Natural killer cell treated with Interleukin-12 subunit alpha and Interleukin-12 subunit beta and Interleukin-15 and Interleukin-18, amount 100 ng/mL, for 72 hours (primary cell): ENCODE measurements at places on chromosomes 11 and 22. TPM values are rescaled to one million over a fixed set of nuclear protein-coding genes. Genes with fewer than 3 reads are reported as not detected.

PATE2 gene
- total RNA-seq: 0.55 TPM

C22orf39 gene
- total RNA-seq: 27.6 TPM

OR52J3 gene
- not detected for total RNA-seq

TSKU gene
- not detected for total RNA-seq

SYT8 gene
- total RNA-seq: not detected

CEP126 gene
- total RNA-seq: 2.5 TPM

ENTHD1 gene
- not detected for total RNA-seq

GRIA4 gene
- not detected for total RNA-seq

ATG13 gene
- 93.9 TPM for total RNA-seq

SLC5A1 gene
- not detected for total RNA-seq

IFITM1 gene
- 71.0 TPM for total RNA-seq

POU2AF2 gene
- not detected for total RNA-seq

XKR3 gene
- not detected for total RNA-seq

OR10A5 gene
- total RNA-seq: not detected

DNA sequence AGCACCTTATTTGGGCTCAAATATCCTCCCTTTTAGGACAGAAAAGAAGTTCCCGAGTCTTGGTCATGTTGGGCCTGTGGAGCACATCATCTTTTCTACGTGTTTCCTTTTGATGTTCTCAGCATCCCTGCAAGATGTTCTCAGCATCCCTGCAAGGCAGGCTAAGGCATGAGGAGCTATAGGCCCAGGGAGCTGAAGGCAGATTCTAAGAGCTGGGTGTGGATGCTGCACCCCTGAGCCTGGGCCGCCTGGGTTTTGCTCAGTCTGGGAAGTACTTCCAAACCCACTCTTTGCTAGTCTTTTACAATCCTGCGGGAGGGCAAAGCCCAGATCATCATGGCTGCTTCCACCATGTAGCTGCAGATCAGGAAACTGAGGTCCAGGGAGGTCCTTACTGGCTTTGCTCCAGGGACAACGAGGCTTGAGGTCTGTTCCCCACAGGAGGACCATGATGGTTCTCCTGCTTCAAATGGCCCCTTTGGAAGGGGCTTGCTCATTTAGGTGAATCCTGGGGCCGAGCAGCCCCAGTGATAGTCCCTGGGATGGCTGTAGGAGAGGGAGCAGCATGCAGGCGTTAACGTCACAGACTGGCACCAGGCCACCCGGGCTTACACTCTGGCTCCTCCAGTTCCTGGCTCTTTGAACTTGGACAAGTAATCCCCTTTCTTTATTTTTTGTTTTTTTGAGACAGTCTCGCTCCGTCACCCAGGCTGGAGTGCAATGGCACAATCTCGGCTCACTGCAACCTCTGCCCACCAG, 10.6 kb downstream of the LRRC75B start:
- no peak for DNase-seq

DNA sequence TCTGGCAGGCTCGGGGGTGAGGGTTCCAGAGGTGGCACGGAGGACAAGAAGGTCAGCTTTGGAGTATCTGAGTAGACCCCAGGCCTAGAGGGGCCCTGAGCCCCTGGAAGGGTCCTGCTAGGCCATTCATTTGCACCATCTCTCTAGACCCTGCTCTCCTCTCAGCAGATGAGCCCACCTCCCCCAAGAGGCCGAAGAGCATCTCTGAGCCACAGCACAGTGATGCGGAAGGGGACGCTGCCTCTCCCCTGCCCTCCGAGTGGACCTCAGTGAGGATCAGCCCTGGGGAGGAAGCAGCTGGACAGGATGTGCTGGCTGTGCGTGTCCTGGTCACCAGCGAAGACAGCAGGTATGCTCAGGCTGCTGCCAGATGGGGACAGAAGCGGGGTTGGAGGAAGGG, 101.6 kb upstream of the PARVA start:
- DNase-seq: no peak

DNA sequence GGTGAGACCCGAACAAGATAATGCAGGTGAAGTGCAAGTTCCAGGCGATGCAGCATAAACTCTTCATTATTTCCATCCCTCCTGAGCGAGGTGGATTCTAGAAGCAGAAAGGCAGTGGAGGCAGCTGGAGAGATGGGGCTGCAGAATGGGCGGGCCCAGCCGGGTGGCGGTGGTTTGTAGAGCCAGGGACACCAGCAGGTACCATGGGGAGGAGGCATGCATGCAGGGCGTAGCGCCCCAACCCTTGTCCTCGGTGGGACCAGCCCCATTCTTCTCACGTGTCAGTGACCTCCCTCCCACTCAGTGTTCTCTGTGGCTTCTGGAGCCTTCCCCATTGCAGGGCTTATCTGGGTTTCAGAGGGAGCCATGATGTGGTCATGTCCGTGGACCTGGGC, 38.0 kb downstream of the MPPED1 start:
- no peak for DNase-seq

- no peak for DNase-seq
Measured at GRCh38 chr11:71366076-71366475, 82.1 kb downstream of the DHCR7 start.

GRCh38 chr11:11192541-11192940, 160.5 kb downstream of the CSNK2A3 start:
- no peak for DNase-seq

- no peak for DNase-seq
Measured at GRCh38 chr22:44309137-44309536, 3.6 kb downstream of the SHISAL1 start.

DNA sequence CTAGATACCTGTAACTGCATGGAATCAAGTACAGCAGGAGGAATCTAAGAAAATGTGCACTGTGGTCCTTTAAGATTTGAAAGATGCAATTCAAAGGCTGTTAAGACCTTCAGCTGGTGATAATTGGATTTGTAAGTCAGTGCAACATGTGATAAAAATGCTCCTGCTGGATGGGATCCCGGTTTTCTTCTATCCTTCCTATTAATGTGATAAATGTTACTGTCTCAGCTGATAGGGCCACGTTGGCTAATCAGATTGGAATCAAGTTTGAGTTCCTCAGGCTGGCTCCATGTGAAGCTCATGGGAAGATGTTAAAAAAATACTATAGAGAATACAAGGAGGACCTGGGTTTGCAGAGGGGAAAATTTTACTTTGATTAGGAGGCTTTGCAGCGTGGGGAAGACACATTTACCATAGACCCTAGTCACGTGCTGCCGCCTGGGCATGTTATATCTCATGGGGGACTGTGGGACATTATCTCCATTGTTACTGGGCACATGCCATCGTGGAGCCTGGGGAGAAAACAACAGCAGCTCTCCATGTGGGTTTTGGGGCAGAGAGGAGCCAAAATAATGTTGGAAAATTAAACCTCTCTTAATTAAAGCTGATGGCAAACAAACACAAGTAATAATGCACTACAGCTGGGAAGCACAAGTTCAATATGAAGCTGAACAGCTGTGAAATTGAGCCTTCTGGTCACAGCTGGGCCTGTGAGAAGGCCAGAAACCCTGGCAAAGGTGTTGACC, 652.5 kb downstream of the NTM start:
- DNase-seq: no peak

- DNase-seq: no peak
Measured at GRCh38 chr22:49789289-49790141, 38.2 kb downstream of the BRD1 start.

DNA sequence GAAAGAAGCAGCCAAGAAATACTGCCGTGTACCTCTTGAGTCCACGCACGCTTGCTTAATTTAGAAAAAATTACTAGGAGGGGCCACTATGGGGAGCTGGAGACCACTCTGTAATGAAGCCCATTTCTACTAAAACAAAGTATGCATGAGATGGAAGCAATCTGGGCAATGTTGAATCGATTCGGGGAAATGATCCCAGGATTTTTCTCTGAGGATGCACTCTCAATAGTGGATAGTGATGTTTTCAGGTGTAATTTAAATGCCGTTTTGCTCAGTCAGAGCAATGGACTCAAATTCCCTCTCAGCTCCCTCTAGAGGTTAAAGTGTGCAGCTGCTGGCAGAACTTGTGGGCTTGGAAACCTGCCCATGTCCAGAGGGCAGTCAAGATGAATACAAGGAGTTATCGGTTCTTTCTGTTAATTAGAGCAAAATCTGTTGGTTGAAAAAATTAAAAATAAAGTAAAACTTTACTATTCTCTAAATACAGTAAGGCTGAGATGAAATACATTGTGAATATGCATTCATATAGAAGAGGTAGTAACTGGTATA, 64.1 kb downstream of the ME3 start:
- peak; percentile 66 for DNase-seq

GRCh38 chr11:68064926-68065325, 26.1 kb downstream of the TCIRG1 start:
- DNase-seq: no peak

- DNase-seq: no peak
Measured at GRCh38 chr11:33520112-33520511, 180.5 kb downstream of the C11orf91 start.

DNA sequence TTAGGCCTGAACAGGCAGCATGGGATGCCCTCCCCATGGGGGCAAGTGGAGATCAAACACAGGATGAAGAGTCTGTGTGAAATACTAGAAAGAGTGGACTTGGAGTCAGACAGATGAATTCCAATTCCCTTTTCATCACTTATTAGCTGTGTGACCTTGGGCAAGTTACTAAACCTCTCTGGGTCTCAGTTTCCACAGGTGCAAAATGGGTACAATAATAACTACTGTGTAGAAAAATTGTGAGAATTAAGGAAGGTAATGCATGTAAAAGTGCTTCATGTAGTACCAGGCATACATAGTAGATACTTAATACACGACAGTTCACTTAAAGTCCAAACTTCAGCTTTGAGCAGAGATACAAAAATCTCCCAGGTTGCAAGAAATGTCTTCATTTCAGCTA, 176.4 kb downstream of the DSCAML1 start:
- DNase-seq: no peak

- DNase-seq: no peak
Measured at GRCh38 chr11:11263238-11264005, 89.6 kb downstream of the CSNK2A3 start.

GRCh38 chr11:108364159-108364558, 103.2 kb downstream of the C11orf65 start:
- no peak for DNase-seq

GRCh38 chr11:27012234-27012921, 18.5 kb downstream of the FIBIN start:
- DNase-seq: no peak

DNA sequence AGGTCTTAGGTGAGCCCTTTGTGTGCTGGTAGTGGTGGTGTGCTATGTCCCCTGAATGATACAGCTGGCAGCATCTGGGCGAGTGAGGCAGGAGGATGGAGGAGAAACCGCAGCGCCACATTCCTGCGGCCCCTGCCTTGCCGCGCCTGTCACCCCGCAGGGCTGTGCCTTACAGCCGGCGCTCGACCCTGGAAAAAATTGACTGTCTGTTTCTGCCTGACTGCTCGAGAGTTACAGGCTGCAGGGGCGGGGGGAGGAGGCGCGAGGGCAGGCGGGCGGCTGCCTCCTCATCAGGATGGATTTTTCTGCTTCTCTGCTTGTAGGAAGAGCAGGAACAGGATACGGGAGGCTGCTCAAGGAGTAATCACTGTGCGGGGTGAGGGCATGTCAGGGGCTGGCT, 443.4 kb downstream of the MIAT start:
- DNase-seq: no peak

GRCh38 chr22:33271390-33272161, 213.4 kb upstream of the SYN3 start:
- DNase-seq: no peak

DNA sequence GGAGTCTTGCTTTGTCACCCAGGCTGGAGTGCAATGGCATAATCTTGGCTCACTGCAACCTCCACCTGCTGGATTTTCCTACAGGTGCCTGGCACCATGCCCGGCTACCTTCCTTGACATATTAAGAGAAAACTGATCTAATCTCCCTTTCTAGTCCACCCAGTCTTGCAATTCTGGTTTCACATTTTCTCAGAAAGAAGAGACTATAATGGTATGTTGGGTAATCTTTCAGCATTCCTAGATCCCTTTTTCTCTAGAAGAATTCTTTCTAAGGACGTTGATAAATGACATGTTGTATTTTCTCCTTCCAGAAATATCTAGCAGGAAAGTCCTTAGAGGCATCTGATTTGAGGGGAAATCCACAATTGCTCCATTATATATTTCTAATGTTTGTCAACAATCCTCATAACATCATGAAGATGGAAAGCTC, 10.4 kb upstream of the HSPA8 start:
- no peak for DNase-seq

DNA sequence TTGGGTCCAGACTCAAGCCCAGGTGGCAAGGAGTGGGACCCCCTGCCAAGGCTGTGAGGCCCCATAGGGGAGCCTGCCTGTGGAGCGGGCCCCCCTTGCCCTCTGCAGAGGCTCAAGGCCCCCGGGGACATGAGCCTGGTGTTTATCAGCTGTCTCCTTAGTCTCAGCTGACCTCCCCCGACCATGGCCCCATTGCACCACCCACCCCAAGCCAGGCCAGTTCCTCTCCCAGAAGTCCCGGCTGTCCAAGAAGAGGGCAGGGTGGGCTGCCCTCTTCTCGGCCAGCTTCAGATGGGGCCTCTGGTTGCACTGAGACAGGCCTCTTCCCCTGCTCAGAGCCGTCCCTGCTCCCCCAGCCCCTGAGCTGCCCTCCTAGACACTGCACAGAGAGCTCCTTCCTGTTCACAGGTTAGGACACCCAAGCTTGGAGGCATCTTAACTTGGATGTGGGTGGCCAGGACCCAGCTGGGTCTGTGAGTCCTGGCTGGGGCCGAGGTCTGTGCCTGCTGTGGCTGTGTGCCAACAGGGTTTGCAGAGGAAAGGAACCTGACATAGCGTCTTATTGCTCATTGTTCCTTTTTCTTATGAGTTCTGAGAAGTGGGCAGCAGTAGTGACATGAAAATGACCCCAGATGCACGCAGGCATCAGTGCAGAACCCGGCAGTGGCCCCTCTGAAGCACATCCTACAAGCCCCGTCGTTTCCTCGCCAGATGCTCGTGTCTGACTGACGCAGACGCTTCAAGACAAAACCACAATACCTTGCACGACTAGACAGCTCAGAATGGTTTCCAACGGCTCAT, 5.4 kb downstream of the TRABD start:
- no peak for DNase-seq

DNA sequence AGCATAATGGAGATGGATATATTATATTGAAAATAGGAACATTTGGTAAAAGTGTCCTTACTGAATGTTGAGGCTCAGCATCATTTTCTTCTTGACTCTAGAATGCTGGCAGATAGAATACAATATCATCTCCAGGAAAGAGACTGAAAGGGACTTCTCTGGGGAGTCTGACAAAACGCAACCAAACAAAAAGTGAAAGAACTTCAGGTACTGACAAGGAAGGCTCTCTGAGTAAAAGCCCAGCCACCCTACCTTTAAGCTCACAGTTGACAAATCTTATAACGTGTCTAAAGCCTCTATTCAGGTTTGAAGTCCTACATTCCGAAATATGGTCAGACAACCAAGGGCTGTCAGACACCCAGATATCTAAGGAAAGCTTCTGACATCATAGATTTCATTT, 590.8 kb downstream of the SOX6 start:
- DNase-seq: no peak

DNA sequence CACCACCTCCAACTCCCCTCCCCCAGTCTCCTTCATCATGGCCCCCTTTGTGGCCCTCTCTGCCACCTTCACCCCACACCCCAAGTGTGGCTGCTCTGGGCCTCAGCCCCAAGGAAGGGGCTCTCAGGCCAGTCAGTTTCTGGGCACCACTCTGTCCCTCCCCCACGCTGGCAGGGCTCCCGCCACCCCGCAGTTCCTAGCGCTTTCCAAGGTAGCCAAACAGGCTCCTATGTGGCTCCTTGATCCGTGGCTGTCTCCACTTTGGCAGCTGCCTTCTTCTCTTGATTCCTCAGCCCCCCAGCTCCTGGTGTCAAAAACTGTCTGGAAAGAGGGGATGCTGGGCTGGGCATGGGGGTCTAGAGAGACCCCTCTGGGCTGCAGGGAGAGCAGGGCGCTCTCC, 10.4 kb upstream of the CACNA1I start:
- no peak for DNase-seq

- no peak for DNase-seq
Measured at GRCh38 chr22:31082606-31083376, 1.7 kb downstream of the SMTN start.
